ENCODE measurements at places on chromosomes 1 and 21. TPM values are rescaled to one million over a fixed set of nuclear protein-coding genes. Genes with fewer than 3 reads are reported as not detected.

HEYL gene
- total RNA-seq, result 8.8 TPM

TMPRSS2 gene
- 19.9 TPM for total RNA-seq

CR2 gene
- not detected for total RNA-seq

PRRX1 gene
- total RNA-seq, result 108 TPM

VANGL2 gene
- 11.0 TPM for total RNA-seq

OR4F16 gene
- not detected for total RNA-seq

CACHD1 gene
- total RNA-seq, result 27.7 TPM

CNKSR1 gene
- 21.9 TPM for total RNA-seq

NR1I3 gene
- total RNA-seq, result not detected

ATAD3C gene
- not detected for total RNA-seq

NBPF10 gene
- total RNA-seq, result 2.5 TPM

INSRR gene
- not detected for total RNA-seq

TNFRSF18 gene
- 4.4 TPM for total RNA-seq

FTCD gene
- total RNA-seq, result not detected

MYOM3 gene
- 0.25 TPM for total RNA-seq

ZNF672 gene
- 44.9 TPM for total RNA-seq

BCAN gene
- 2.0 TPM for total RNA-seq

GJA4 gene
- 28.5 TPM for total RNA-seq

LMOD1 gene
- 107 TPM for total RNA-seq

UHMK1 gene
- 27.5 TPM for total RNA-seq

SSR2 gene
- total RNA-seq, result 187 TPM

ASAP3 gene
- total RNA-seq, result 79.1 TPM

TNFRSF8 gene
- total RNA-seq, result 1.2 TPM

RGS5 gene
- total RNA-seq, result 94.0 TPM

COL11A1 gene
- not detected for total RNA-seq

TFF2 gene
- not detected for total RNA-seq

S100A12 gene
- total RNA-seq, result 4.2 TPM

GCSAML gene
- not detected for total RNA-seq

CCDC30 gene
- total RNA-seq, result 1.5 TPM

PRKAB2 gene
- total RNA-seq, result 25.0 TPM

ZBTB8B gene
- not detected for total RNA-seq

PLEKHN1 gene
- total RNA-seq, result 15.2 TPM

RIIAD1 gene
- not detected for total RNA-seq

RPE65 gene
- not detected for total RNA-seq

NBPF20 gene
- total RNA-seq, result 1.7 TPM

AMY1C gene
- not detected for total RNA-seq

CCDC27 gene
- total RNA-seq, result not detected

MARK1 gene
- 13.0 TPM for total RNA-seq

CCDC185 gene
- not detected for total RNA-seq

TACSTD2 gene
- total RNA-seq, result 203 TPM

TSPEAR gene
- not detected for total RNA-seq

LCE1E gene
- total RNA-seq, result not detected

SPOCD1 gene
- 4.2 TPM for total RNA-seq

ZBTB18 gene
- total RNA-seq, result 8.8 TPM

EPHB2 gene
- total RNA-seq, result 3.9 TPM

H6PD gene
- 65.1 TPM for total RNA-seq

EDN2 gene
- 9.3 TPM for total RNA-seq

GNAT2 gene
- total RNA-seq, result not detected

Measured in vagina (tissue), 2 donors.